Mesenteric fat pad (tissue), 1 donor: ENCODE measurements at places on chromosomes 5 and 9.

GRCh38 chr9:136691316-136692184 lies 4.3 kb upstream of the AGPAT2 start:
- DNase-seq, result no peak

DNA sequence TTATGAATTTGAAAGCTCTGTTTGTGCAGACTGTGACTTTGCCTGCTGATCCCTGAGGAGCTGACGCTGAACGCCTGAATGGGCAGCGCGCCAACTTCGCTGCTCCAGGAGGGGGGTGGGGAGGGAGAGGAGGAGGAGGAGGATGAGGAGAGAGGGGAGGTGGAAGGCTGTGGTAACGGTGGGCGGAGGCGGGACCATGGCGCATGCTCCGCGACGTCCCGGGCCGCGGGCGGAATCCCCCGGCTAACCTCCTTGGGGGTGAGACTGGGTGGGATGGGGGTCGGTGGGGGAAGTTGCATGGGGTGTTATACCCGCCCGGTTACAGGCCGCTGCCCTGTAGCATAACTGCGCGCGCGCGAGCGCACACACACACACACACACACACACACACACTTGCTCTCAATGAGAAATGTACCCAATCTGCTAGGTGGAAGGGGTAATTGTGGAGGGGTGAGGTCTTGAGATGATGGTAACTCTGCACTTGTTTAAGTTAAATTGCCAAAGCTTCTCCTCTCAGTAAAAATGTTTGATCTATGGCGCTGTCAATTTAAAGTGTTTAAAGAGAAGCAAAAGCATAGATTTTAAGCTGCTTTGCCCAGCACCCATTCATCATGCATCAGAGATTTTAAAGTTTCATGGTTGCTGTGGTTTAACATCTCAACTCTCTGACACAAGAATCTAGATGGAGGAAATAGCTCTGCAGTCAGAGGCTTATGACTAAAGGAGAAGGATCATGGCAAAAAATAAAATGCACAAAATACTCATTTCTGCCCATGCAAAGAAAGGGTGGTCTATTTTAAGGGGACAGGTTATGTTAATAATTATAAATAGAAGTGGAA lies 76.6 kb upstream of the TBCA start:
- no peak for DNase-seq

- DNase-seq, result no peak
Measured at GRCh38 chr9:106707738-106708474, 155.1 kb upstream of the ZNF462 start.

DNA sequence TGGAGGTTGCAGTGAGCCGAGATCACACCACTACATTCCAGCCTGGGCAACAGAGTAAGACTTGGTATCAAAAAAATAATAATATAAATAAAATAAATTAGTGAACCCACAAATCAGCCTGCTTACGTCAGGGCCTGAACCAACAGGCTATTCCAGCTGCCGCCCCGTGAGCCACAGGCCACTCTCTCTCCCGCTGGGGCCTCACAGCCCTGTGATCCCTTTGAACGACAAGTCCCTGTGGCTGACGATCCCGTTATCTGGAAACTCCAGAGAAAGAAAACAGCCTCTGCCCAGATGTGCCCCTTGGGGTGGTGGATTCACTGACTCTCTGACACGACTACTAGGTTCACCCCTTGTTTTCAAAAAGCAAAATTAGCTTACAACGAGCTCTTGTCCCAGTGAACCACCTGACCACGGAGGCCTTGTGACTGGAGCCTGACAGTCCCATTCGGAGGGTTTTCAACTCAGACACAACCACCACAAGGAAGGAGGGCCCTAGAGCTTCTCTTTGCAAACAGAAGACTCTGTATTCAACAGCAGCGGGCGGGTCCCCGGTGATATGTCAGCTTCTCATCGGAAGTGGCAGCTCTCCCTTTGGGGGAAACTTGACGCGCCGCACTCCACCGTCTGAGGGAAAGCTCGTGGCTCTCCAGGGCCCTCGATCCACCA lies 4.4 kb upstream of the DIPK1B start:
- DNase-seq, result no peak

GRCh38 chr9:70979966-70980365 lies 141.5 kb downstream of the TRPM3 start:
- DNase-seq, result no peak

GRCh38 chr5:107289030-107289714 lies 381.6 kb downstream of the EFNA5 start:
- no peak for DNase-seq

DNA sequence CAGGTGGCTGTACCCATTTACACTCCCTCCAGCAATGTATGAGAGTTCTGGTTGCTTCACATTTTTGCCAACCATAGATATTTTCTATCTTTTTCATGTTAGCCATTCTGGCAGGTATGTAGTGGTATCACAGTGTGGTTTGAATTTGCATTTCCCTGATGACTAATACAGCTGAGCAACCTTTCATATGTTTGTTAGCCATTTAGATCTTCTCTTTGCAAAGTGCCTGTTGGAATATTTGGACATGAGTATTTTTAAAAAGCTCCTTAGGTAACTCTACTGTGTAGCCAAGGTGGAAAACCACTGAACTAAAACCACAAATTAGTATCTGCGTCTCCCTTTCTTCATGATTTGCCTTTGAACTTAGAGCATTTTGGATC lies 31.9 kb downstream of the IRF1 start:
- no peak for DNase-seq

GRCh38 chr5:113089653-113090335 lies 113.2 kb downstream of the DCP2 start:
- no peak for DNase-seq

DNA sequence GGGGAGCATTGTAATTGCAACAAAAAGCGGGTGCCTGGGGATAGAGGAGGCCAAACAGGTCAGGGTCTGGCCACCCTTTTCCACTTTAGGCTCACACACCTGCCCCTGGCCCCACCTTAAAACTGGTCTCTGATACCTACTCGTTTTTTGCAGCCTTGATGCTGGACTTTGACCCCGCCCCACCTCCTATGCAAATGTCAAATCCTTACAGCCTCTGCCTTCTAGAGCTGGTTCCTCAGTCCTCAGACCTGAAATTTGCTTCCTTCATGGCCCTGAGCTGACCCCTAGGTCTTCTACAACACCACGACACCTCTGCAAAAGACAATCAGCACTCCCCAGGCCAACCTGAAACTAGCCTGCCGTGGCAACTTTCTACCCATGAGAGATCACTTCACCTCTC lies 37.7 kb downstream of the SMIM23 start:
- DNase-seq, result no peak

GRCh38 chr9:100587375-100587774 lies 9.5 kb downstream of the CAVIN4 start:
- DNase-seq, result no peak

GRCh38 chr5:97127727-97128126 lies 14.7 kb downstream of the LIX1 start:
- DNase-seq, result no peak

DNA sequence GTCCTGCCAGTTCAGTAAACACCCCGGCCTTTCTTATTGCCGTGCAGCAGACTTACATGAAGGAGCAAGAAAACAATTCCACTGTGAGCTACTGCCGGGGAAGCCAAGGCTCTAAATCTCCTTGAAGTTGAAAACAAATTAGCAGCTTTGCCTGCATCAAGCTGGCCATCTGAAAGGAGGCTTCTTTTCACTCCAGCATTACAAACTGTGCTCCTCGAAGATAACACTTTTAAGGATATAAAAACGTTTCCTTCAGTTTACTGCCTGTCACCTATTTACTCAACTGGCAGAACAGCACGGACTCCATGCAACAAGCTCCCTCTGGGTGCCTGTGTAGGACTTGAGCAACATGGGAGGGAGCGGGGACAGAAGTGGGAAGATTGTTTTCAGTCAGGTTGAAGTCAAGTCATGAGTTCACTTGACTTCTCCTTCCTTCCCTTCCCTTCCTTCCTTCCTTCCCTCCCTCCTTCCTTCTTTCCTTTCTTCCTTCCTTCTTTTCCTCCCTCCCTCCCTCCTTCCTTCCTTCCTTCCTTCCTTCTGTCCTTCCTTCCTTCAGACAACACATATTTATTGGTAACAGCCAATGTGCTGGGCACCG lies 67.4 kb downstream of the ZNF608 start:
- no peak for DNase-seq
